ENCODE measurements at places on chromosomes 4 and X. TPM values are rescaled to one million over a fixed set of nuclear protein-coding genes. Genes with fewer than 3 reads are reported as not detected.

The CORIN gene
- total RNA-seq: 1.5 TPM

The ABLIM2 gene
- total RNA-seq: 4.0 TPM

The FNIP2 gene
- 42.9 TPM for total RNA-seq

The COL4A6 gene
- 0.27 TPM for total RNA-seq

The MMRN1 gene
- not detected for total RNA-seq

The PHEX gene
- 0.13 TPM for total RNA-seq

The RS1 gene
- not detected for total RNA-seq

The RPL34 gene
- total RNA-seq: 520 TPM

The F8A3 gene
- 9.8 TPM for total RNA-seq

The DRP2 gene
- 14.9 TPM for total RNA-seq

The MSMO1 gene
- total RNA-seq: 216 TPM

The SUPT20HL1 gene
- not detected for total RNA-seq

The SYP gene
- total RNA-seq: 1.8 TPM

The TASL gene
- not detected for total RNA-seq

The UNC5C gene
- 0.35 TPM for total RNA-seq

The SH2D1A gene
- not detected for total RNA-seq

The LPAR4 gene
- total RNA-seq: 11.7 TPM

The TCEAL5 gene
- total RNA-seq: not detected

The UCHL1 gene
- 167 TPM for total RNA-seq

The RGN gene
- total RNA-seq: not detected

The SPANXN3 gene
- not detected for total RNA-seq

The HDAC8 gene
- total RNA-seq: 25.0 TPM

The SCML2 gene
- total RNA-seq: 1.4 TPM
